ENCODE measurements at places on chromosomes 16 and 17.

- DNase-seq = no peak
These were observed 2.6 kb downstream of the GPS2 start for GRCh38 chr17:7312432-7313087.

DNA sequence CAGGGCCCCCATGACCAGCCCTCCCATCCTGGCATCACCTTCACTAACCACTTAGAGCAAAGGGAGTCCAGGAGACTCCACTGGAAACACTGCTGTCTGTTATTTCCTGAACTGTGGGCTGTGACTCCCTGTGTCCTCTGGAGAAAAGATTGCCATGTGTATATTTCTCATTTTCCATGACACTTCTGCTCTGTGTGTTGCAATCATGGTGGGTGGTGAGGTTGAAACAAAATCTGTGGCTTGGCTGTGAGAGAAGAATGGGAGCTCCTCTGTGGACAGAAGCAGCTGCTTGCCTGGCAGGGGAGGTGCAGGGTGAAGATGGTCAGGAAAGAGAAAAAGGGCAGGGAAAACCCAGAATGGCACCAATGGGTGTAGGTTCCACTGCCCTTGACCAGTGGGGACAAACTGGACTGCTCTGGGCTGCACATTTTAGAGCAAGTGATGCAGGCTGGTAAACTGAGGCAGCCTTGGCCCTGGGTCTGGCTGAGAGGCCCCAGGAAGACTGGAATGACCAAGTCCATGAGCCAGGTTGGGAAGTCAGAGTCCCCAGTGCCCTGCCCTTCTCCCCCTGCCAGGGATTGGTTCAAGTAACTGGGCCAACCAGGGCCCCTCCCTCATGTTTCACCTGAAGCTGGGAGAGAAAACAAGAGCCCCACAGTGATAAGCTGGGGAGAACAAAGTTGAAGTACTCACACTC, 314.3 kb downstream of the C16orf95 start:
- DNase-seq = no peak

GRCh38 chr16:62741692-62742091, 705.5 kb upstream of the CDH8 start:
- no peak for DNase-seq

GRCh38 chr17:39663688-39664580, 1.2 kb upstream of the TCAP start:
- DNase-seq = no peak

GRCh38 chr16:81778861-81779535, at the start of gene PLCG2:
Gene PLCG2 (plus strand): TSS chr16:81779291. CDS start chr16:81785990, 6,699 bp downstream.
- DNase-seq = peak; percentile 25

All from activated CD4-positive, alpha-beta T cell treated with anti-CD3 and anti-CD28 coated beads for 1 hour (primary cell).